ENCODE measurements at places on chromosomes 11 and 22.

DNA sequence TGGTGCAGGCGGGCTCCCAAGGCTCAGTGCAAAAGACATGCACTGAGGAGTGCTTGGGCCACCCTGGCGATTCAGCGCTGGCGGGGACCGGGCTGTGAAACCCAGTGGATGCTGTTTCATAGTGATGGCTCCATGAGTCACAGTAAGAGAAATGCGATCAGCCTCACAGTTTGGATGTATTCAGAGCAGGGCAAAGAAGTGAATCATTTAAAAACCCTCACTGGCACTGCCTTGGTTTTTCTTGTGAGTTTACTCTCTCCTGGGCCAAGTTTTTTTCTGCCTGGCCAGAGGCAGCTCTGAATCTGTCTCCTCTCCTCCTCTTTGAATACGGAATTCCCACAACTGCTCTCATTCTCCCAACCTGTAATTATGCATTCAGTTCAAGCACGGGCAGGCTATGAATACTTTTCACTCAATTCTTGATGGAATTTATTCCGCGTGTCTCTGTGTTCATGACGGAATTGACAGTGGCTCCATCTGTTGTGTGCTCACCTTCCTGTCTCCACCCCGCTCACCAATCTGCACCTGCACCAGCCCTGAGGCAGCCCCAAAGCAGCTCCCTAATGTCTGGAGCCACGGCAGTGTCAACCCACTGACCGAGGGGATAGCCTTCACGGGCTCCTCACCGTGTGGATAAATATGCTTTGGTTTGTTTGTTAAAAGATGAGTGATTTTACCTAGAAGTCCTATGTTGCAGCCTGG is 14.9 kb downstream of the ADAMTS8 start:
- DNase-seq, result no peak

DNA sequence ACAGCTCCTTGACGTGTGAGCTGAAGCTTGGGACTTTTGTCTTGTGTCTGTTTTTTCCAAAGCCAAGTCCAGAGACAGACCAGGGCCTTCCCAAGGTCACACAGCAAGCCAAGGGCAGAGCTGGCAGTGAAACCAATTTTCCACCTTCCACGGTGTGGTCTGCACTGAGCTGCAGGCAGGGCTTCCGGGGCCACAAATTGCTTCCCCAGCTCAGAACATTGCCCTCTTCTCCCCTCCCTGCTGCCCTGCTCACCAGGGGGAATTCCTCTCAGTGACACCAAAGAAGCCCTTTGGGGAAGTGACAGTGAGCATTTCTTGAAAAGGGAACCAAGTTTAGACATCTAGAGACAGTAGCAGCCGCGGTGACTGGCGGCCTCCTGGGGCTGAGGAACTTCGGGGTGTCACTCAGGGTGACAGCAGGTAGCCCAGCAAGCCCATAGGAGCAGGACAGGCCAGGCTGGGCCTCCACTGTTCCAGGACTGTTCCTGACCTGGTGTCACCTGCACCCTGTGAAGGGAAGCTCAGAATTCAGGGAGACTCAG is 9.2 kb downstream of the FXYD2 start:
- DNase-seq, result peak; percentile 46

GRCh38 chr22:22208652-22209051 is 35.9 kb upstream of the VPREB1 start:
- DNase-seq, result no peak

GRCh38 chr22:38793317-38793716 is 626 bp downstream of the DNAL4 start:
- no peak for DNase-seq

GRCh38 chr11:60868682-60869450 is 1.5 kb downstream of the ZP1 start:
- DNase-seq, result no peak
